Fibroblast of skin of right biceps (primary cell): ENCODE measurements at places on chromosomes 4 and X.
A peak's percentile ranks its signal among the peaks of the same experiment; 100 is the strongest.

DNA sequence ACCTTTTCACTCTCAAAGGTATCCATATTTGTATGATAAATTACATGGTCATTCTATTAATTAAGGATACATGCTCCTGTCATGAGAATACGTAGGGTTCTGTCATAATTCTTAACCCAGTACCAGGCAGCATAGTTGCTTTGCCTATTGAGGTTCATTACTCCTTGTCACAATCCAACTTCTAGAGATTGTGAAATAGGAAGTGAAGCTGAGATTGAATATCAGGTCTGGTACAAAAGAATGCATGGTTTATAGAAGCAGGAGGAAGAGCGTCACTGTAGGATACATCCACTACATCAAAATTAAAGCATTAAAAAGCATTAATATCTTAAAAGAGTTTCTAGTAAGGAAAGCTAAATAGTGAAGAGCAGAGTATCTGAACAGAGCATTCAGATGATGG, 647.0 kb downstream of the IQCM start:
- DNase-seq, result no peak

- no peak for DNase-seq
Measured at GRCh38 chrX:51598899-51599298, 19.8 kb downstream of the CENPVL3 start.

- DNase-seq, result no peak
Measured at GRCh38 chr4:17029964-17030363, 131.5 kb upstream of the LDB2 start.

DNA sequence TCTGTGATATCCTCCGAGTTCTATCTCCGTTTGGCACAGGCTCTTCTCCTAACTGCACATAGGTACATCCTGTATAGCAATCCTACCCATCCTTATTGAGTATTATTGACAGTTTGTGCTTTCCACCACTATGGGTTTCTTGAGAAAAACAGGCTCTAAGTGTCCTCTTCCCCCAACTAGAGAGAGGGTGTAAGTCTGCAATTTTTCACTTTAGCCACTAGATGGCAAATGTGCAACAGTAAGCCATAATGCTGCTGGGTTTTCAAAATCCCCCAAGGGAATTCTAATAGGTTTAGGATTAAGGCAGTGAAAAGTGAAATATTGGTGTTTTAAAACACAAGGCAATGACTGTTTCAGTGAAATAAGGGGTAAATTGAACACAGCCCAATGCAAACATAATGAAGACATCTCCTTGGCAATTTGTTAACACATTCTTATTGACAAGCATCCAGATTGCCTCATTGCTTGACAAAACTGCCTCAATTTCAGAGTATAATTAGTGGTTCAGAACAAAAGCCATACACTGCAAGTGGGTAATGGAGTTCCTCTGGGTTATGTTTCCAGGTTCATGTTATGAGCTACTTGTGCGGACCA, 239.0 kb upstream of the HTR2C start:
- peak; percentile 12 for DNase-seq

DNA sequence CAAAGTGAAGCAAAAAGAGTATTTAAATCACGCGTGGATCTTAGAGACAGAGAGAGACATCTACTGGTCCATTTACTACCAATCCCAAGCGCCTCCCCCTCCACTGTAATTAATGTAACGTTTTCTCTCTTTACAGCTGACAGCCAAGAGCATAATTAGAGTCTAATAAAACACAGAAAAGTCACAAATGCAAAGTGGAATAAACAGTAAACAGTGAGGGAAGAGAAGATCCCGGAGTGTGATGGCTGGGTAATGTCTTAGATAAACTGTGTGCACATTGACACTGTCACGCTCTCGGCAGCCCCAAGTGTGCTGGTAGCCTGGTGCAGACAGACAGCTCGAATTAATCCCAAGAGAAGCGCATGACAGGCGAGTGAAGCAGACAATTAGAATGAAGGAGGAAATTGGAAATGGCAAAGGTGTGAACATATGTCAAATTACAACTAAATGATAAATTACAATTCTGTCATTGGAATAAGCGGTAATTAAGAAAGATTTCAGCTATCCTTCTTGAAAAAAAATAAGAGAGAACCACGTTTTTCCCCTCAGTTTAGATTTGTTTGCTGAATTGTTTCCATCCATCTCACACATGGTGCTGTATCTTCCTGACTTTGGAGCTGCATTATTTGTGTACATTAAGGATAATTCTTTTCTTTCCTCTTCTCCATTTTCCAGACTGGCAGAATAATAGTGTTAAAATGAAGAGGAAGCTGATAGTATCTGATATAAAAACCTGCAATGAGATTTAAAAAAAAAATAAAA, 100.1 kb downstream of the CXXC4 start:
- DNase-seq, result no peak

- no peak for DNase-seq
Measured at GRCh38 chrX:1591863-1592469, 562 bp downstream of the AKAP17A start.

GRCh38 chr4:147836807-147837206, 104.9 kb downstream of the ARHGAP10 start:
- no peak for DNase-seq

GRCh38 chr4:42078184-42078801, 74.2 kb downstream of the BEND4 start:
- no peak for DNase-seq

DNA sequence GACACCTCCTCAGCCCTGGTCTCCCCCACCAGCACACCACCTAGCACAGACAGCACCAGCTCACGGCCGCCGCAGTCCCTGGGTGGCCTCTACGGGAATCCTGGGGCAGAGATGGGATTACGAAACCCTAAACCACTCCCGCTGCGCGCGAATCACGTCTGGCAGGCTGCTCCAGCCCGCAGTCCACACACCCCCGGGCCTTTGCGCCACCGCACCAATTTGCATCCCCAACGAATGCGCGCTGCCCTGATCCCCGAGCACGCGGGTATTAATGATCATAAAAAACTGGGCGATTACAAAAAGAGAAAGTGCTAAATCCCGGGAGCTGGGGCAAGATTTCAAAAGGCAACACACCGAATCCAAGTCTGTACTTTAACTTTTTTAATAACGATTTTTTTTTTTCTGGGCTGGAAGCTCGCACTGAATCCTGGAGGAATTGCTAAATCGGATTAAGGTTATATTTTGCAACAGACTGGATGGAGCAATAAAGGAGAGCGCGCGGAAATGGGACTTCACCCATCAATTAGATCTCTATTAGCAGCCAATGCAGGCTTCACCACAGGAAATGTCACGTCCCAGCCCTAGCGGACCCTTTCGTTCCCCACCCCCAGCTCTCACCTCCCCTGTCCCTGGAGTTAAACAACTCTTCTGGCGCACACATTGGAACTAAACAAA, 69.8 kb upstream of the TMEM33 start:
- DNase-seq, result no peak

DNA sequence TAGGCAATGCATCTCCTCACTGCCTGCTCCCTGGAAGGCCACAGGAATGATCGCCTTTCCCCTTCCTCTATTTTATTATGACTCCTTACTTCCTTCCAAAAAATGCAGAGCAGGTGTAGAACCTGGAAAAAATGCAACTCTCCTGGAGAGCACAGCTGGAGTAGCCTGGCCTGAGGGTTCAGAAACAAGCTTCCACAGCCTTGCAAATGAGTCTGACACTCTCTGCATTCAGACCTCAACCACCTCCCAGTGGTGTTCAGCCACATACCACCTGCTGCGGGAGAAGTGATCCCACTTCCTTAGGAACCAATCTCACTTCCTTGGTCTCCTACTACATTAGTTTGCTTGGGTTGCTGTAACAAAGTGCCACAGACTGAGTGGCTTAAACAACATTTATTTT, 368.1 kb upstream of the NOCT start:
- DNase-seq, result no peak

DNA sequence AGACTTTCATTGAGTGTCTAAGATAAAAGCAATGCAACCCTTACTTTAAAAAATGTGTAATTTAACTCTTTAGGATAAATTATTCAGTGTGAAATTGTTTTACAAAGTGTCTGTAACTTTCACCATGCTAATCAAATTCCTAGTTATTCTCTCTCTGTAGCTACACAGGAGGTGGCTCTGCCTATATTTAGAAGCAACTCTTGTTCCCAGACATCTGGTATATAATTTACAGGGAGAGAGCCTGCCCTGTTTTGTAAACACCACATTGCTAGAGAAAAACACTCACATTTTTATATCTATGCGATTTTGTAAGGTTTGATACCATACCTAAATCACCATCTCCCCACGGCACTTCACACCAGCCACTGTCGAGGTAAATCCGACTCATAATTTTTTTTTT, 35.5 kb upstream of the SPATA4 start:
- no peak for DNase-seq

GRCh38 chr4:95867919-95868318, 28.0 kb downstream of the PDHA2 start:
- DNase-seq, result peak; percentile 0

GRCh38 chrX:140712413-140713173, 3.0 kb downstream of the LINC00632 start:
- peak; percentile 80 for DNase-seq

- no peak for DNase-seq
Measured at GRCh38 chr4:146214238-146214637, at the start of gene REELD1. TSS of gene REELD1 (plus strand) at chr4:146214538. CDS start at chr4:146216953, 2,415 bp downstream.

- peak; percentile 64 for DNase-seq
Measured at GRCh38 chrX:39675619-39676018, 422.1 kb downstream of the BCOR start.

DNA sequence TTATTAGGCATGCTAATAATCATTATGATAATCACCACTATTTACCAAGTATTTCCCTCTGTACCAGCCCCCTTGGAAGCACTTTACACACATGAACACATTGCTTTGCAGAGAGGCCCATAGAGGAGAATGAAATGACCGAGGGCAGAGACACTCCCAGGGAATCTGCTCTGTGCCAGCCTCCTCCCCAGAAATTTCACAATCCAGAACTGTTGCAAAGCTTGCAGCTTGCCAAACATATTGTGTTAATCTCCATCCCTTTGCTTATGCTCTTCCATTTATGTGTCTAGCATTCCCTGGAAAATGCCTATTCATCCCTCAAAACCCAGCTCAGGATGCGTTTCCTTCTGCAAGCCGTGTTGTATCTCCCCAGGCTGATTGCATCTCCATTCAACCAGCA, 37.8 kb downstream of the CYTL1 start:
- no peak for DNase-seq

- DNase-seq, result peak; percentile 86
Measured at GRCh38 chr4:184408021-184408683, 66.2 kb downstream of the IRF2 start.

DNA sequence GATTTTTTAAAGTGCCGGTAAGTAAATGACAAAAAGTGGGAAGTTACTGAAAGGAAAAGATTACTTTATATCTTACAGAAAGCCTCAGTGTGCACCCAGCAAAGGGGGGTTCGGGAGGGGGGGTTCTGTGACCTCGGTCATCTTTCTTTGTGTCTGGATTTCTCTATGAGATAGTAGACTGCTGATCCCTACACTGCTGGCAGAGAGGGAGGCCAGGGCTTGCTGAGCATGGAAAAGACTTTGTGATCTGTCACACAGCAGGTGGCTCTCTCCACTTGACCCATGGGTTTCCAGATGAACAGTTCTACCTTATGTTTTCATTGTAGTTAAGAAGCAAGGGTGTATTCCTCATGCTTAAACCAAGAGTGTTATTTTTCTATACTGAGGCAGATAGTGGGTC, 475.6 kb downstream of the PCDH10 start:
- DNase-seq, result no peak

DNA sequence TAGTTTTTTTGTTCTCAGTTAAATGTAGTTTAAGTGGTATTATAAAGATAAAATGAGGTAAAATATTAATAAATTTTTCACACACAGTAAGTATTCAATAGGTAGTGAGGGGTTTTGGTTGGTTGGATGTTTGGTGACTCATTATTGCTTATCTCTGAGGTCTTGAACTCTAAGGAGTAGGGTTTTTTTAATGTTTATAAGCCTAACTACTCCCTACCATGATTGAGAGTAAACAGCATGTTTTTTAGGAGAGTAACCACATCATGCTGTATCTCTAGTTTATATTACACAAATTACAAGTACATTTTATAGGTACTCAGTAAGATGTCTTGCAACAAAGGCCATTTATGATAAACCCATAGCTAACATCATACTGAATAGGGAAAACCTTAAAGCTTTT, 181.6 kb downstream of the MAPK10 start:
- DNase-seq, result no peak

DNA sequence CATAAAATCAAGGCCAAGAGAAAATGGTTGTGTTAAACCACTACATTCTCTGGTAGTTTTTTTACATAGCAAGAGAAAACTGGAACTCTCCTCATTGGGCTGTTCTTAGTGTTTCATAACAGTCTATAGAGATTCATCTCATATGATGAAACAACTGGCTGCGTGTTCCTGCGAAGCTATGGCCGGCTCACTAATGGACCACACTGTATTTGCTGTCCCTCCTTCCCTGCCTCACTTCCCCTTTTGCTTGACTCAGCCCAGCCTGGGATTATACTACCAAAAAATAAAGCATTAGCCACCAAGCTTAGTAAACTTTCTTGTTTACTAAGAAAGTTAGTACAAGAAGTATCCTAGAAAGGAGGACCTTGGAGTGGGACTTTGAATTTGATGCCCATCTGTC, 31.6 kb upstream of the LSM6 start:
- no peak for DNase-seq

GRCh38 chr4:58502839-58503238, 1392.7 kb upstream of the IGFBP7 start:
- DNase-seq, result no peak

DNA sequence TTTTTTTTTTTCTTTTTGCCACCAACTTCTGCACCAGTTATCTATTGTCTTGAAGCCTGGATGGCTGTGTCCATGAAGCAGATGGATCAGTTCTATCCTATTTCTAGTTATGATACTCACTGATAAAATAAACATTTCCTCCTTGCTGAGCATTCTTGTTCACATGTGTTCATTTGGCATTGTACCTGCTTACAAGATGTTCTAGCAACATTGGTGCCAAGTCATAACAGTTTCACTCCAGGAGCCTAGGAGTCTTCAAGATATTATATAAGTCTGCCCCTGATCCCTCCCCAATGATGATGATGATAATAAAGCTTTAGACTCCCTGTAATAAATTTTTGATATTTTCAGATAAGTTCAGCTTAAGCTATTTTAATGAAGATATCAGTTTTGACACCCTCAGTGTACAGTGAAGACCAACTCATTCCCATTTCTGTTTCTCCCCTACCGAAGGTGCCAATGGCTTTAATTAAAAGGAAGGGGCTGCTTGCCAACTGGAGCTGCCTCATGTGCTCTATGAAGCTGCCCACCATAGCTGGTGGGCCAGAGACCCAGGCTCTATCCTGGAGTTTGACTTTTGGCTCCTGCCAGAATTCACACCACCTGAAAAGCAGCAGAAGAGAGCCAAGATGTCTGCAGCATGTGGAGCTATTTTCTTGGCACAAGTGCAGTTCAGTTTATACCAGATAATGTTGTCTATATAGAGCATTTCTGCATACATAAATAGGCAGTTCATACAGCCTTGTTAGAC, 265.4 kb upstream of the TET2 start:
- no peak for DNase-seq

- no peak for DNase-seq
Measured at GRCh38 chr4:82890528-82890900, 439 bp downstream of the SEC31A start.

GRCh38 chrX:123773258-123773988, 40.6 kb upstream of the THOC2 start:
- peak; percentile 15 for DNase-seq

GRCh38 chr4:56430203-56430602, 5.2 kb downstream of the PPAT start:
- no peak for DNase-seq

GRCh38 chrX:64977051-64977450, 801 bp upstream of the ZC4H2 start:
- no peak for DNase-seq

- no peak for DNase-seq
Measured at GRCh38 chrX:26208012-26208411, 8.0 kb upstream of the MAGEB5 start.
